Stimulated activated CD8-positive, alpha-beta memory T cell treated with anti-CD3 and anti-CD28 coated beads, Interleukin-7, amount 100 ng/mL, for 4 hours (primary cell): ENCODE measurements at places on chromosomes 5 and 9.
A peak's percentile ranks its signal among the peaks of the same experiment; 100 is the strongest.

DNA sequence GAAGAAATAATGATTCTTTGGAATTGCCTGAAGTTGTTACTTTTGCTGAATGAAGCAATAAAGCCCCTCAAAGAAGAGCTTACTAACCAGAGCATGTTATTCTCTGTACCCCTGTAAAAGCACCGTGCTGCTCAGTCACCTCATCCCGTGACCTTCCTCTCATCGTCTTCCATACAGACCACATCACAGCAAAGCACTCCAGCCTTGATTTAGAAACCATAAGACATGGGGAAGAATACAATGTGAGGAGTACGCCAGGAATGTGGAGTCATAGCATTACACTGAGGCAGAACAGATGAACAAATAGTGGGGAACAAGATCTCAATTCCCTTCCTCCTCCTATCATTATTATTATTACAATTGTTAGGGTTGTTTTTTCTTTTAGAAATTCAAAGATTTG lies 49.1 kb downstream of the ERAP1 start:
- no peak for DNase-seq

DNA sequence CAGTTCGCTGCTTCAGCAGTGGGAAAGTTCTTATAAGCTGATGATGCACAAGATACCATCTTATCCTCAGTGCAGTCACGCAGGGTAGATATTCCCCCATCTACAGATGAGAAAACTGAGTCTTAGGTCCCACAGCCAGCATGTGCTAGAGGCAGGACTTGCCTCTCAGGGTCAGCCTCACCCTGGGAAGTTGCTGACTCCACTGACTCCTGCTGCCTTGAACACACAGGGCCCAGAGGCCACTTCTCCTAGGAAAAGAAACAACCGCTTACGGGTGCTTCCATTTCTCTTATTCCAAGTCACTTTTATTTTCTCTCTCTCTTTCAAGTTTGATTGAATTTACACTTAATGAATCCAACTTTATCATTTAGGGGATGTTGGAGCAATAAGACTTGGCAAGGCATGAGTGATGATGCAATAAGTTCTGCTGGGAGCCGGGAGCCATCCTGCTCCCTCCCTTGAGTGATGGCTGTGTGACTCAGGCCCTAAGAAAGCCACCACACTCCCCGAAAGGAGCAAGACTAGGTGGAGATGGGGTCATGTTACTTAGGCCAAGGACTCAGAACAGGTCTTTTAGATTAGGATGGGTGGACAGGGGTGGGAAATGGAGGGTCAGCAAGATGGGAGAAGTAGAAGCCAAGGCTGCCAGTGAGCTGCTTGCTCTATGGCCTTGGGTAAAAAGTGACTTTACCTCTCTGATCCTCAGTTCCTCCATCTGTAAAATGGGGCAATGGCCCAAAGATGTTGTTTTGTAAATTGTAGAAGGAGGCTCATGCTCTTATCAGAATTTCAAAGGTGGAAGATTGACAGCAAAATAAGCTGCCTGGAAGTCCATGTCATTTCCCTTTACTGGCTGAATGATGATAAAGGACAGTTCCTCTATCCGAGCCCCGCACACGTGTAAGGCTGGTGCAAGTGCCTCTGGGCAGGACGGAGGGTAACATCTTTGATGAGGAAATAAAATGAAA lies 67.4 kb upstream of the ZNF618 start:
- DNase-seq, result no peak

DNA sequence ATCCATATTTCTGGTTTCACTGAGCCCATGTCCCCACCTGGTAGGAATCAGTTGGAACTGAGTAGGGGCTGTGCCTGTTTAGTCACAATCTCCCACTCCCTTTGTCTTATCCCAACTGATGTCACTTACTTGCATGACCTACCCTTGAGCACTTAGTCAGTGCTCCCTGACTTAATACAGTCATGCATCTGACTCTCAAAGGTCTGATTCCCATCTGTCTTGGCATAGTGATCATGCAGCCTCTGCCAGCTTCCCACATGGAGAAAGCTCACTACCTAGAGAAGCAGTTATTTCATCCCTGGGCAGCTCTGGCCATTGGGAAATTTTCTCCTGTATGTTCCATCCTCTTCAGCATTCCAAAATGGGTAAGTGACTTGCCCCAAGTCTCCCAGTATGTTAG lies 24.8 kb downstream of the ABLIM3 start:
- no peak for DNase-seq

DNA sequence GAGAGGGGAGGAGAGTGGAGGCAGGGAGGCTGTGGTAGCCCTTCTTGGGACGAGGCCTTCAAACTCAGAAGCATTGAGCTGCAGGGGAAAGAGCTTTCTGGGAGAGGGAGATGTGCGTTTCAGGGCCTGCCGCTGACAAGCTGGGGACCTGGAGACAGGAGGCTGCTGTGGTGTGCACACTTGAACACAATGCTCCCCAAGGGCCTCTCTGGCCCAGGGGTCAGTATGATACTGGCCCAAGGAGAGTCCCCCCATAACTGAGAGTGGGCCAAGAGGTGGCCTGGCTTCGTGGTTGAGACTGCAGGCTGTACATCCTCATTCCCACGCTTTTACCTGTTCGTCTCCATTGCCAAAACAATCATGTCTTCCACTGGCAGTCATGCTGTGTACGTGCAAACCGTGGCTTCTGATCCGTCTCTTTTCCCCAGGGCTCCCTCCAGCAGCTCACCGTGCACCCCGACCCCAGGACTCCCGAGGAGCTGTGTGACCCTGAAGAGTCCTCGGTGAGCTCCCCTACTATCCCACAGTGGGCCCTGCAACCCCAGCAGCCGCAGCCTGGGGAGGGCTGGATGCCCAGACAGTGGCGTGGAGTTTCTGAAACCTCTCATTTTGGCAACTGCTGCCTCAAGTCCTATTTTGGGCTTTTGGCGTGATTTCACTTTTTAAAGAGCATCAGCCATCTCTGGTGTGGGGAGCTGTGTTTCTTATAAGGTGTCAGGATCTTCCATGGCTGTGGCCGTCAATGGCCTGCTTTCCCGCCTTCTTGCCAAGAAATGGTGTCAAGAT lies 43.4 kb downstream of the COL15A1 start:
- no peak for DNase-seq

DNA sequence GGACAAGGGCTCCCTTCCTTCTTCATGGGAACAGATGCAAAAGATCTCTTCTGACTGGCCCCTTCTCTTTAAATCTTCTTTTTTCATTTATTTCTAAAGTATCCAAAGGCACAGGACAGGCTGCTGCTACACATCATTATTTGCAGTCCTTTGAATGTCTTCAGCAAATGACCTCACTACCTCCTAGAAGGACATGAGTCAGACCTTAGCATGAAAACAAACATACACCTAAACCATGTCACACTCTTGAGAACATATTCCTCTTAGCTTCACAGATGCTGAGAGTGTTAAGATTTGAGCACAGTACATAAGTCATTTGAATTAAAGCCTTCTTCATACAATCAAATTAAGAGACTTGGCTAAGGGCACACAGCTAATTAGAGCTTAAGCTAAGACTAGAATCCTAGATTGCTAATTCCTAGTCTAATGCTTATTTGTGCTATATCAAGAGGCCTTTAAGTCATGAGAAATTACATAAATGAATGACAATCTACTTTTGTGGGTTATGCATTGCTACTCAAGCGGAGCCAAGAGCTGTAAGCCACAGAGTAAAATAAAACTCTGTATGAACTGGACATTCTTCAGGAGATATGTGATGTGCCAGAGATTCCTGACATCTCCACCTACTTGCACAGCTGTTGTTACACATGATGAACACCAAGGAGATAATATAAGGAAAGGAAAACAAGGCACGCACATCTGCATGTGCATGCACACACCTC lies 109.1 kb upstream of the PTGER4 start:
- no peak for DNase-seq

GRCh38 chr9:130195638-130196037 lies 23.4 kb downstream of the NCS1 start:
- DNase-seq, result no peak

- DNase-seq, result no peak
Measured at GRCh38 chr5:143916451-143916850, 104.5 kb downstream of the HMHB1 start.

DNA sequence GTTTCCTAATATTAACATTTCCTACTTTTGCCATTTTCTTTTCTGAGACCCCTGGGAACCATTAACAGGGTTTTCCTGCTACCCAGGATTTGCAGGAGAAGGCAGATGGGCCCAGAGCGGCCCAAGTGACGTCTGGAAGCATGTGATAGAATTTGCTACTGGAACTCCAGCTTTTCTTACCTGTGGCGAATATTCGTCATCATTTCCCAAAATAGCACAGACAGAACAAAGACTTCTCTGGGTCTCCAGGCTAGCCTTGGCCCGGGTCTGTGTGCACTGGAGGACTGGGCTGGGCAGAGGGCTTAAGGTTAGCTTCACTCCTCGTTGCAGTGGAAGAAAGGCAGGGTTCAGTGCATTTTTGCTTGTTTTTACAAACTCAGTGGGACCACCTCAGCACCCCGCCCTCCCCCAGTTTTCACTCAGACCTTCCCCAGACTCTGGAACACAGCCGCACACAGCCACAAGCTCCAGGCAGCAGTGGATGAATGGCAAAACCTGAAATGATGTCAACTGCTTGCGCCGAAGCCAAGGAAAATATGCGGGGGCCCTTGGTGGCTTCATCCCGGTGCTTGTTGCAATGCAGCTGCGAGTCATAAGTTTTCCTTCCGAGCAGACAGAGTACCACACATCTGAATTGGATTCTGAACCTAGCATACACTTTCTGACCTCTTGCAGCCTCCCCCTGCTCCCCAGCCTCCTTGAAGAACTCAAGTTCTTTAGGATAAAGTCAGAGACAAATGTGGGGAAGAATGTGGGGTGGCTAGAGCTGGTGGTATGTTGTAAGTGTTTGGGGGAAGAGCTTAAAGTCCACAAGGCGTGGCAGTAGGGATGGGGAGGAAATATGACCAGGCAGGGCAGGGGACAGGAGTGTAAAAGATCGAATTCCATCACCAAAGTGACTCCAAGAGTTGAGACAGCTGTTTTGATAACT lies 586.0 kb downstream of the CCDC171 start:
- DNase-seq, result no peak

- no peak for DNase-seq
Measured at GRCh38 chr9:8616414-8616813, 816.8 kb upstream of the DMAC1 start.

DNA sequence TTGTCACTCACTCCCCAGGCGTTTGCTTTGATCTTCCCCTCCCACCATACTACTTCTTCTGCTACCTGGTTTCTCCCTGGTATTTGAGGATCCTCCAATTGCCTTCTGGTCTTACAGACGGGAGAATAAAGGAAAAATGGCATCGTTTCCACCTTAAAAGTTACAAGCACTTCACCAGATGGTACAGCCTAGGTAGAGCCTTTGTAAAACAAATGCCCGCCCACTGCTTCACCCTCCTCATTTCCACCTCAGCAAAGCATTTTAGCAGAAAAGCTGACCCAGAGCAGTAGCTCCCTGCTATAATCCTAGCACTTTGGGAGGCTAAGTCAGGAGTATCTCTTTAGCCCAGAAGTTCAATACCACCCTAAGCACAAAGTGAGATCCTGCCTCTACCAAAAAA lies 5.1 kb upstream of the ANXA2R start:
- no peak for DNase-seq

- no peak for DNase-seq
Measured at GRCh38 chr5:176778921-176779465, 31.4 kb upstream of the UNC5A start.

DNA sequence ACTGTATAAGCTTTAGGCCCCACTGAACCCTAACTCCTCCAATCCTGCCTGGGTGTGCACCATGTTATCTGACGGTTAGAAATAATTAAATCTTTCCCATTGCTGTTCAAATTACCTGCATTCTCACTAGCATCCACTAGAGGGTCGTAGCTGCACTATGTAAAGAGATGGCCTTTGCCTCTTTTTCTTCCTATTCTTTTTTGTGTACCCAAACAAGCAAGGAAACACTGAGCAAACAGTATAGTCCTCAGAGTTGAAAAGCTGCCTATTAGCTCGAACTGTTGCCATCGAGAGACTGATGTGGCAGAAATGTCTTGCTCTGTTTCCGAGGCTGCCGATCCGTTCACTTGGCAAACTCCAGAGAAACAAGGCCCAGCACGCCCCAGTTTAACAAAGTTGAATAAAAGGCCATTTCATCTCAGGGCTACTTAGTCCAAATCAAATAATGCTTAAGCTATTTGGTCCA lies 163.8 kb upstream of the TRPM3 start:
- DNase-seq, result no peak

GRCh38 chr5:157651623-157652376 lies 438 bp downstream of the SOX30 start:
- DNase-seq, result peak; percentile 76

DNA sequence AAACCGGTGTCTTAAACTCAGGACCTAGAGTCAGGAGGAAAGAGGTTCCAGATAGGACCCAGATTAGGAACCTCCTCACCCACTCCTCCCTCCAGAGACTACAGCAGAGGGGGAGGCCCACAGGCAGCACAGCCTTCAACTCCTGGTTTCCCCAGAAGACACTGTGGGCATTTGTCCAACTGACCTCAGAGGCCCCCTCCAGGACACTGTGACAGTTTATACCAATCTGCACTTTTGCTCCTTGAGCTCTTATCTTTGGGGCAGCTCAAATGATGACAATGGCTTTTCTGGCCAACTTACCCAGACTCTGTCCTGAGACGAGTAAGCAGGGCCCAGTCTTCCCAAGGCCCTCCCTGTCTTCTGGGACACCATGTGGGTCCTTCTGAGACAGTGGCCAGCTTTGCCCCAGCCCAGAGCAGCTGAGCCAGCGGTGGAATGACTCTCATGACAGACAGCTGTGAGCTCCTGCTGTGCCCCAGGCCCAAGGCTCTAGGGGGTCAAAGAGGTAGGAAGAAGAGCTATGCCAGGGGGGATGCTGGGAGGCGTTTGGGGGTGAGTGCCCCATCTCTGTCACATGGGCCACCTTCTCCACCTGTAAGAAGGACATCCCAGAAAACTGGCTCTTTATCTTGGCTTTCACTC lies 14.3 kb downstream of the OR2V2 start:
- no peak for DNase-seq
